T-helper 9 cell (primary cell): ENCODE measurements at places on chromosomes 6 and 20.

DNA sequence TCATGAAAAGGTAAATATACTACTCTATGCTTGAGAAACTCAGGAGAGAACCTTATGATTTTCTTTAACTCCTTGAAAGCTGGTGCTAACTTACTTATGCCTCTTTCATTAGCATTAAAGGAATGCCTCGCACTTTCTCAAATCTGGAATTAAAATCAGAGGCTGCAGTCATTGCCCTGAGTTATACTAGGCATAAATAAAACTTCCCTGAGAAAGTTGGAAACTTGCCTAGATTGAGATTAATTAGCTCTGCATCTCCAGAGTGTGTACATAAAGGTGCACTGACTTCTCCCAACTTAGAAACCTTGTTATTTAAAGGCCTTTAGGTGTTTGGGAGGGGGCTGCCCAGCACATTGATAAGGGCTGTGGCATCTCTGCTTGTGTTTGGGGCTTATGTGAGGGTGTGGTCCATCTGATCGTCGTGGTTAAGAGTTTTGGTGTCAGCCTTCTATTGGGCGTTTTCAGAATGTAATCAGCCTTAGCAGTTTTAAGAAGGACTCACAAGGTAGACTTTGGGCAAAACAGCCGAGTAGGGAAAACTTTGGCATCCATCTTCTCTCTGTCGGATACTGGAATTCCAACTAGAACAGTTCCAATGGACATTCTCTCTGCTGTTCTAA is 32.1 kb upstream of the CCN6 start:
- DNase-seq = no peak

DNA sequence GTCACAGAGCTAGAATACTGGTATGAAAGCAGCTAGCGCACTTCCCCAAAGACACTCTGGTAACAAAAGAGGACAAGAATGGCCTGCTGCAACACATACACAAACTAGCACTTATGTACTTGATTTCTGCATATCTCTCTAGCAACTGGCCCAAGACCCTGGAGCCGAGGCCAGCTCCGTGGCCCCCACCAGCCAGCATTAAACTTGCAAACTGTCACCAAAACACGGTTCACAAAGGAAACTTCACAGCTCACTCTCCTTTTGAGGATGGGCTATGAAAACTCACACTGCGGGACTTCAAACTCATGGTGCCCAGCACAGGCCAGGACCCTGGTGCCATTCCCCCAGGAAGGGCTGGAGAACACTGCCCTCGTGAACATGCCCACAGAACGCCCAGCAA is 115.9 kb upstream of the RPS6KA2 start:
- DNase-seq = no peak

GRCh38 chr6:160348223-160349019 is at the start of gene SLC22A3:
Gene SLC22A3, plus strand, starts transcription at chr6:160348378. Its CDS starts 42 bp downstream, at chr6:160348420.
- no peak for DNase-seq

DNA sequence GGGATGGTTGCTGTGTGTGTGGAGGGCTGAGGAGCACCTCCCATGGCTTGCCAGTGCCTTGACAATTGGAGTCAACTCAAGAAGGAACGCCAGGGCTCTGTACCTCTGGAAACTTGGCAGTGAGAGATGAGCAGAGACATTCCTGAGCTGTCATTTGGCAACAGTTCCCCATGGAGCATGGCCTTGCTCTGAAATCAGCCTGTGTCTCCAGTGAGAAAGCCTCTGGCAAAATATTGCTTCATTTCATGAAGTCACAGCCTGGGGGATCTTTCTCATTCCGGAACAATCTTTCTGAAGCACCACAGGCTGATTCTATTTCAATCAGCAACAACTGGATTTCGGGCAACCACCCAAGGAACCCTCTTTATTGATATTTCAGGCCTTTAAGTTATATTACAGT is 52.2 kb upstream of the FNDC1 start:
- DNase-seq = no peak

GRCh38 chr20:55353206-55353605 is 652.1 kb downstream of the CBLN4 start:
- no peak for DNase-seq

GRCh38 chr6:44193307-44193910 is 23.3 kb upstream of the MYMX start:
- DNase-seq = no peak

DNA sequence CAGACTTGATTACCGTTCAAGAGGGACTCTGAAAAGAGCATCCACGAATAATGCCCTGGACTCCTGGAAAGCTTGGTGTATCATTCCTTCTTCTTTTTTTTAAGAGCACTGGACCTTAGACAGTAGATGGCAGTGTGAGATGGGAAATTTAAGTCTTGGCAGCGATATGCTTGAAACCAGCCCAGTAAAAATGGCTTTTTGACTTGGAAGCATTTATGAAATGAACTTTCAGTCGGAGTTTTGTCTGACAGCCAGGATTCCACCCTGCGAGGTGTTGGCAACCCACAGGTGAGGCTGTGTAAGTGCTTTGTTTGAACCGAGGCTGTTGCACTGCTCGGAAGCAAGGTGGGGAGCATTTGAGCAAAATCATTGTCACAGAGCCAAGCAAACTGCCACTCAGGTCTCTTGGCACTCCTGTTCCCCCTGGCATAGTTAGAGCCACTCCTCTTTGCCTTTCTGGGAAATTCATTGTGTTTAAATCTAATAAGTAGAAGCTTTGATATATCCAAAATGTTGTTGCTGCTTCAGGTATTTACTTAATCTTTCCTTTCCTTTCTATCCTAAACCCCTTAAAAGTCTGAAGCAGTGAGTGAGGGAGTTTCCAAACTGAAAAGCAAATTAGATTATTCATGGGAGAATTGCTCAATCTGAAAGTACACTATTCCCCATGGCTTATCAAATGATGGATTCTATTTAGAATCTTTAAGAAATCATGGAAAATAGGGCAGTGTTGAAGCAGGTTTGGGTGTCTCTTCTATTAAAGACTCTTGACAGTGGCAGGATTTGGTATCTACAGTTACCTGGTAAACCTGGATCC is 272.8 kb upstream of the SLC35B3 start:
- no peak for DNase-seq

DNA sequence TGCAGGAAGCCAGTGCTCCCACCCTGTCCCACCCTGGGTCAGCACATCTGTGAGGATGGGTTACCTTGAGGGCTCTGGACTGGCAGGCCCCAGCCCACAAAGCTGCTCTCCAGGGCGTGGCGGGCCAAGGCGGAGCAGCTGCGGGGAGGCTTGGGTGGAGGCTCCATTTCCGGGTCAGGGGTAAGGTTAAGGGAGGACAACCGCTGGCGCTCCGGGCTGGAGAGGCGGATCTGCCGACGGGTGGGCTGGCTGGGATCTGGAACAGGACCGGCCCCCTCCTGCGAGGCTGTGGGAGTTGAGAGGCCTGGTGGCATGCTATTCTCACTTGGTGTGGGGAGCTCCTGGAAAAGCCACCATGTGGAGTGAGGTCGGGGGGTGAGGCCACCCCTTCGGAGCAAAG is 5.5 kb downstream of the SMPD2 start:
- no peak for DNase-seq

GRCh38 chr6:137258170-137258569 is 39.0 kb upstream of the IFNGR1 start:
- DNase-seq = no peak

DNA sequence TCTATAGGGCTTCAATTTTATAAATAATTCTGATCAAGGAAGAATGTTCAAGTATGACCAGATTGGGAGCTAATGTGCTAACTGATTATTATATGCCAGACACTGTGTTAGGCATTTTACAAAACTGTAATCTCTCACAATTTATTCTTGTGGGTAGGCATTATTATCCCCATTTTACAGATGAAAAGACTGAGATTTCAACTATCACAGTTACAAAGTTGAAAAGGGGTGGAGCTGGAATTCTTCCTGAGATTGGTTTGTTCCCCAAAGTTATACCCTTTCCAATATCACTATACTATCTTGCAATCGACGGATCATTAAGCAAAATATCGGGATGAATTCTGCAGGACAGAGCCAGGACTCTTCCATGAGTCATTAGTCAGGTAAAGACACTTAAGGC is 57.1 kb downstream of the TPD52L1 start:
- DNase-seq = no peak

GRCh38 chr6:34773916-34774315 is 16.6 kb downstream of the SNRPC start:
- no peak for DNase-seq

DNA sequence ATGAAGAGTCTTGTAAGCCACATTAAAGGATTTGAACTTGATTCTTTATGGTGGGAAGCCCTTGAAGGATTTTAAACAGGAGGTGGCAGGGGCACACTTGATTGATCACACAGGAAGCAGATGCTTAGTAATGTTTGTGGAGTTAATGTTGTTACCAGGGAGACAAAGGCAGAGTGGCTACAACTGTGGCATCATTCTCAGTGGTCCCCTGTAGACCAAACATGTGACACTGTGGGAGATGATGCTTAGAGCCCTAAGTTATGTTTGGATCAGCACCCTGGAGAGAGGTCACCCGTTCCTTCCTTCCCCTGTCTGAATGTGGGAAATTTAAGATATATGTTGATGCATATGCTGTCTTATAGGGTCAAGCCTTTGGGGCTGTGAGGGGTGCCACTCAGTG is 53.2 kb downstream of the EIF2S2 start:
- no peak for DNase-seq

GRCh38 chr20:21702016-21702415 is 3.4 kb upstream of the PAX1 start:
- no peak for DNase-seq

- DNase-seq = no peak
Observed at GRCh38 chr6:122052346-122052900, 347.0 kb upstream of the HSF2 start.

GRCh38 chr6:3755637-3756545 is 4.4 kb upstream of the PXDC1 start:
- no peak for DNase-seq

DNA sequence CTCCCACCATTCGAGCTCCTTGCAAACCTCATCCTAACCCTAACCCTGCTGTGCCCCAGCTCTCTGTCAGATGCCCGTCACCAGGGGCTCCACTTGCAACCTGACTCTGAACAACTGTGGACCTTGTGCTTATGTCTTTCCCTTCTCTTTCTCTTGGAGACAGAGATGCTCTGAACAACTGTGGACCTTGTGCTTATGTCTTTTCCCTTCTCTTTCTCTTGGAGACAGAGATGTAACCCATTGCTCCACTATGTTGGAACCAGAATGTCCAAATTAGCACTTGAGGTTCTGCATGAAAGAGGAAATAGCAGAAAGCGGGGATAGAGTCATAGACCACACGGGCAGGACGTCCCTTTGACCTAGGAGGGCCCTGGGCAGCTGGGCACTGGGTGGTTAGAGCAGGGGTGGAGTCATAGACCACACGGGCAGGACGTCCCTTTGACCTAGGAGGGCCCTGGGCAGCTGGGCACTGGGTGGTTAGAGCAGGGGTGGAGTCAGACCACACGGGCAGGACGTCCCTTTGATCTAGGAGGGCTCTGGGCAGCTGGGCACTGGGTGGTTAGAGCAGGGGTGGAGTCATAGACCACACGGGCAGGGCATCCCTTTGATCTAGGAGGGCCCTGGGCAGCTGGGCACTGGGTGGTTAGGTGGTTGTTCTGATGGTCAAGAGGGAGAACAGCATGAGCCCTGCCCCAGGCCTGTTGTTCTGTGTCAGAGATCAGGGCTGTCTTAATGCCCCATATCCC is 22.2 kb downstream of the PCMTD2 start:
- no peak for DNase-seq

DNA sequence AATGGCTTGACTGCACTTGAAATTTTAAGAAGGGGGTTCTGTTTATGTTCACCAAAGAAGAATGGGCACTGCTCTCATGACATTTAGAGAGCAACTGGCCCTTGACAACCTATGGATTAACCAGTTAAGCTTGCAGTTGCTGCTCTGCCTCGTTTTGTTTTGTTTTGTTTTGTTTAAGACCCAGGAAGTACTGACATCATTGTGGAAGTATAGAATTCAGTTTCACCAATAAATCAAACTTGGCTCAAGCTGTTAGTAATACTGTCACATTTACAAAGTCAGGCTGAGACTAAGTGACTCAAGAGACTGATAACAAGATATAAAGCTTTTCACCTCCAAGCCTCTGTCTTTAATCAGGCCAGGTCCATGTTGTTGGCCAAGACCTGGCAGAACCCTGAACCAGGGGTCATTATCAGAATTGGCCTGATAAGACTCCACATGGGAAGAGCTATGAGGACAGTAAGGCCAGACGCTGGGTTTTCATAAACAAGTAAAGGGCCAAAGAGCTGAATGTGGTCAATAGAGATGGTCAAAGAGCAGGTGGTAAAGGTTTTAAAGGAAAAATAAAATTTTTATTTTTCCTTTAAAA is 99.4 kb upstream of the VGLL2 start:
- DNase-seq = no peak

- no peak for DNase-seq
Observed at GRCh38 chr20:38225900-38226263, 34.7 kb downstream of the KIAA1755 start.

- no peak for DNase-seq
Observed at GRCh38 chr6:26447257-26447656, 7.0 kb downstream of the BTN3A3 start.

GRCh38 chr6:22017766-22018165 is 279.1 kb downstream of the PRL start:
- DNase-seq = no peak

DNA sequence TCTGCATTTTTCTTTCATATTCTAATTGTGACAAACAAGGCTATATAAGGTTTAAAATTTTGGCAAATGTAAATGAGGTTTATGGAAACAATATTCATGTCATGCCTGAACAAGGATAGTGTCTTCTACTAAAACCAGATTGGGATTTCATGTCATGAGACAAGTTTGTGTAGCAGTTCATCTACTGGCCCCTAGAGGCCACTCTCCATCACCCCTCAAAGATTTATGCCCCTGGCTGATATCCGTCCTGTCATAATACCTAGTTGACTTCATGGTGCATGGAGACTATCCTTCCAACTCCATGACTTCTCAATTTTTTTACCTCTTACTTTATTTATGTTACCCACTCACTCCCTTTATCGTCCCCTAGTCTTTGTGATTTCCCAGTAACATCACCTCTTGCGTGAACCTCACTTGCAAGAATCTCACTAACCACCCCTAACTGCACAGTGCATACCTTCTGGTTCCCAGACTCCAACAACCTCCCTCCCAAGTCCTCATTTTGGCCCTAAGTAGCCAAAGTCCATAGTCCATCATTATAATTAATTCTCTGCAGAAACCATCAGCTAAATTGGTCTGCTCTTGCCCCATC is 179.8 kb downstream of the TASP1 start:
- DNase-seq = no peak

- DNase-seq = no peak
Observed at GRCh38 chr20:13862245-13862644, 77.4 kb downstream of the NDUFAF5 start.

- DNase-seq = no peak
Observed at GRCh38 chr6:133187657-133188453, 53.3 kb upstream of the EYA4 start.

- no peak for DNase-seq
Observed at GRCh38 chr6:1318036-1318435, 6.1 kb downstream of the FOXQ1 start.

DNA sequence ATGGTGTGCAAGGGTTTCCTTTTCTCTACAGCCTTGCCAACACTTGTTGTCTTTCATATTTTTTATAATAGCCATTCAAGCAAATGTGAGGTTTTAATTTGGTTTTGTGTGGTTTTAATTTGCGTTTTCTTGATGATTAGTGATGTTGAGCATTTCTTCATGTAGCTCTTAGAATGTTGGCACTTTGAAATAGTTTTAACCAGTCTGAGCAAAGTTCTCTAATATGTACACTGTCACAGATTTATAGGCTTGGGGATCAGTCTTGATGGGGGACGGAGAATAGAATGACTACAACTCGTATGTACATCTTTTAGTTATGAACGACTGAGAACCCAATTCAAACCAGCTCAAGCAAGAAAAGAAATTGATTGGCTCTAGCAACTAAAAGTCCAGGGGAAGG is 1003.1 kb downstream of the KIF16B start:
- no peak for DNase-seq

- no peak for DNase-seq
Observed at GRCh38 chr20:24296477-24297261, 172.8 kb upstream of the SYNDIG1 start.
